BJ (cell line): ENCODE measurements at places on chromosomes 11 and 22.

- DNase-seq, result no peak
Measured at GRCh38 chr11:59698506-59698905, 15.1 kb downstream of the OR10V1 start.

- DNase-seq, result no peak
Measured at GRCh38 chr11:35507688-35508087, 17.7 kb downstream of the PAMR1 start.

GRCh38 chr11:130629039-130629438 is 180.6 kb downstream of the ADAMTS15 start:
- DNase-seq, result no peak

- DNase-seq, result peak; percentile 95
Measured at GRCh38 chr11:47004595-47005033, 68.1 kb downstream of the CSTPP1 start.

GRCh38 chr11:116580799-116581198 is 192.0 kb downstream of the BUD13 start:
- no peak for DNase-seq

- no peak for DNase-seq
Measured at GRCh38 chr11:110148775-110149744, 55.9 kb downstream of the ZC3H12C start.

DNA sequence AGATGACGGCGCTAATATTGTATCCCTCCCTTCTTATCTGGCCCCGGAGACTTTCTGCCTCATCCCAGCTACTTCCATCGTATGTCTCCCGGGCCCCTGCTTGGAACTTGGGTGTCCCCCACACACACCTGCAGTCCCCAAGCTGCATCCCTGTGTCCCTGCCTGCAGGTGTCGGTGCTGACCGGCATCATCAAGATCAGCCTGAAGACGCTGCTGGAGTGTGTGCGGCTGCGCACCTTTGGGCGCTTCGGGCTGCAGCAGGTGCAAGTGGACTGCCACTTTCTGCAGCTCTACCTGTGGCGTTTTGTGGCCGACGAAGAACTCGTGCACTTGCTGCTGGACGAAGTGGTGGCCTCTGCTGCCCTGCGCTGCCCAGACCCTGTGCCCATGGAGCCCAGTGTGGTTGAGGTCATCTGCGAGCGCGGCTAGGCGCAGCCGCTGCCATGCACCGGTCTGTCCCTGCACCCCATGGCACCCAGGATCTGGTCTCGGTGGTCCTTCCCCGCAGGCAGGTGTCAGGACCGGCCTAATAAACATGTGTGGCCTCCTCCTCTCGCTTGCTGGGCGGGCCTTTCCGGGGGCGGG is 421 bp upstream of the TM7SF2 start:
- no peak for DNase-seq

- DNase-seq, result no peak
Measured at GRCh38 chr11:69156673-69157155, 979 bp downstream of the SMIM38 start.

GRCh38 chr11:85137597-85137996 is 489.5 kb downstream of the DLG2 start:
- DNase-seq, result no peak
